CD4-positive, alpha-beta T cell (primary cell): ENCODE measurements at places on chromosomes 5 and 9.

GRCh38 chr5:74296685-74297408 lies 343.7 kb downstream of the ENC1 start:
- DNase-seq = no peak

DNA sequence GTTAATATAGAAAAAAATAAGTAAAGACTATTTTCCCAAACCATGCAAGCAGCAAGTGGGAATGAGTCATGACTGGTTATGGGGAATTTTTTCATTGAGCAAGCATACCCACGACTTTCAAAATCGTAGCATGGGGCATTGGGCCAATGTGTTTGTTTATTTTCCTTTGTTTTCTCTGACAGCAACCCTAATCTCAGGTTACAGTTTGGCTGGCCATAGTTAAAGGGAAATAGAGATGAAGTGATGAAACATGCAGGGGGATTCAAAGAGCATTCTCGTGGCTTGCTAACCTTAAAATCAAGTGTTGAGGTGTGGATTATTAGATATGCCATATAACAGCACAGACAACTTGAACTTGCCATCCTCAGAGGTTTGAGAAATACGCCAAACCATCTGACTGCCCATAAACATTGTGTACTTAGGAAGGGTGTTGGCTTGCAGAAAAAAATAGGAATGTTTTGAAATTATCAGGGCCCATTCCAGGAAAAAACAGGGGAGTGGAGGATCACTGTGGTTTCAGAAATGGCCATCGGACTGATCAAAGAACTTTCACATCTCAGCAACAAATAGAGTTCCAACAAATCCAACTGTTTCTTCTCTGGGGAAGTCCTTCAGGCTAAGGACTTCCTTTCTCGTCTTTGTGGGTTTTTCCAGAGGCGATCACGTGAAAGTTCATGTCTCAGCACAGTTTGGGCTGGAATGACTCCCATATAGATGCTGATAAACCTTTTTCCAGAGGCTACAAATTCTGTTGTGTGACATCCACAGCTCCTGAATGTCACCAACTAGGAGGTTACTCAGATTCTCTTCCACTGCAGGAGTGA lies 259.1 kb downstream of the SYK start:
- no peak for DNase-seq

GRCh38 chr5:77774981-77775789 lies 954 bp downstream of the TBCA start:
- DNase-seq = no peak

- no peak for DNase-seq
Measured at GRCh38 chr9:129406278-129407225, 214.3 kb downstream of the C9orf50 start.

DNA sequence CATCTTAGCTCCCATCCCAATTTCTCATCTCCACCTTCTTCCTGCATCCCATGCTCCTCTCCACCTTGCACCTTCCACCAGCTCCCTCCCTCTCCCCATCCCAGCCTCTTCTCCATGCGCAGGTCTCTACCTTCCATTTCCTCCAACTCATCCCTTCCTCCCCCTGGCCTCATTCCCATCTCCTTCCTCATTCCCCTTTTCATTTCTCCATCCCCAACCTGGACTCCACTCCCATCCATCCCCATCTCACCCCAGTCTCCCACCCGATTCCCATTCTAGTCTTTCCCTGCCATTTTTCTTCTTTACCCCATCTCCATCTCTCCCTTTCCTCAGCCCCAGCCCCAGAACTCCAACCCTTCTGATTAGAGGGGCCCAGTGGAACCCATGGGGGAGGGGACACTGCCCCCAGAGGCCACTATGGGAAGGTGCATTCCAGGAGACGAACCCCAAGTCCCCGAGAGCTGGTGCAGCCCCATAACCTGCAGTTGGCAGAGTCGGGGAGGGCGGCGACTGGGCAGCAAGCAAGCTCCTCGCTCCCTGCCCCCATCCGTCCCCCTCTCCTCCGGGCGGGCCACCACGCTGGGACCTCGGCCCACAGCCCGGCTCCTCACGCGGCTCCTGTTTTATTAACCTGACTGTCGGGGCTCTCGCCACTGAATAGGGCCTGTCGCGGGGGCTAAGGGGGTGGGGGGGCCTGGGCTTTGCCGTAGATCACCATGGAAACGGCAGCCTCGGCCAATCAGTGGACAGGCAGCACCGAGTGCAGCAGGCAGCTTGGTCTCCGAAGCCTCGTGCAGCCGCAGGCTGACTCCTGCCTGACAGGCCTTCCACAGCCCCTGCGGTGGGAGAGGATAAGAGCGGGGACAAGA lies 66.7 kb downstream of the PCDH1 start:
- no peak for DNase-seq

DNA sequence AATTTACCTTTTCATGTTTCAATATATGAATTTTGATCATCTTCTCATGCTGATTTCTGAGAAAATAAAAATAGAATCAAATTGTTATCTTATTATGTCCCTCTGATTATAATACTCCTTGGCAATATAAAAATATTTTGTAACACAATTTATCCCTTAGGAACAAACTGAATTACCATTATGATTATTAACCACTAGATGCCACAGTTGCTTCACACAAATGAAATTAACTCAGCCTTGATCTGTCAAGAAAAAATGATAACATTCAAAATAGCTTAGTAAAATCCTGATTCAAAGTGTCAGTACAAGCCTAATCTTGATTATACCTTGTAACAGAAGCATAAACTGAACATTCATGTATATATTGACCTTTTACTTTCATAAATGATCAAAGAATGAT lies 4.8 kb upstream of the CHSY3 start:
- no peak for DNase-seq

DNA sequence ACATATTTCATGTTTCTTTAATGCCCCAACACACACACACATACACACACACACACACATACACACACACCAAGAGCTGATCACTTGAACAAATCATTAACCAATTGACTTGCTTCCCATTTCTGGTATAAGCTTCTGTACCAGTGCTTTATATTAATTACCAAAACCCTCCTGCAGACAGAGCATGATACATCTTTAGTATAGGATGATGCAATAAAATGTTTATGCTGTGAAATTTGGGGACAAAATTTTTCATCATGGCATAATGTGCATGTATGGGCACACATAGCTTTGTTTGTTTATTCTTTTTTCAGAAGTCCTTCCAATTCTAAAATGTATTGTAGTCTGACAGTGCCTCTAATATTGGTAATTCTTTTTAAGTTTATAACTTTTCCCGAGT lies 34.5 kb downstream of the SLC1A3 start:
- no peak for DNase-seq

DNA sequence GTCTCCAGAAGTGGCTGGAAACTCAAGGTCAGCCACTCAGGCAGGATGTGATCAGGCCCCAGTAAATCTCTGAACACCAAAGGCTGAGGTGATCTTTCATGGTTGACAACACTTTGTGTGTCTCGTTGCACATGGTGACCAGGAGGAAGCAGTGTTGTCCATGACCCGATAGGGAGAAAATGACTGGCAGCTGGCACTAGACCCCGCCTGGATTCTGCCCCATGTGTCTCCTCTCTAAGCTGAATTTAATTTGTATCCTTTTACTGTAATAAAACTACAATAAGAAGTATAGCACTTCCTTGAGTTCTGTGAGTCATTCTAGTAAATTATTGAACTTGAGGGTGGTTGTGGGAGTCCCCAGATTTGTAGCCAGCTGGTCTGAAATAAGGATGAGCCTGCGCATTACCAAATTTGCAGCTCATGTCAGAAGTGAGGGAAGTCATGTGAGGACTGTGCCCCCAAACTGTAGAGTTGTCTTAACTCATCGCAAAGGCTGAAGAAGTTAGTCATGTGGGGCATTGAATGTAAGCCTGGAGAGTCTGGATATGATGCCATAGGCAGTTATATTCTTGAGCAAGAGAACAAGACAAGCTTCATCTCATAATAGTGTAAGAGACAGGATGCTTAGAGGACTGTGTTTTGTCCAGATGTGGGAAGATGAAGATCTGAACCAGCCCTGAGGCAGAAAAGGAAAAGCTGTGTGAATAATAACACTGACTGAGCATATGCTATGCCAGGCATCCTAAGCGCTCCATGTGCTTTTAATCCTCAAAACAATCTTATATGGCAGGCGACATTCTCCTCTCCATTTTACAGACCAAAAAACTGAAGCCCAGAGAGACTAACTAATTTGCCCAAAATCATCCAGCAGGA lies 55.9 kb downstream of the TMEM215 start:
- no peak for DNase-seq

GRCh38 chr9:21856301-21857094 lies 54.1 kb downstream of the MTAP start:
- no peak for DNase-seq

- no peak for DNase-seq
Measured at GRCh38 chr5:67695369-67695768, 498.8 kb upstream of the CD180 start.

DNA sequence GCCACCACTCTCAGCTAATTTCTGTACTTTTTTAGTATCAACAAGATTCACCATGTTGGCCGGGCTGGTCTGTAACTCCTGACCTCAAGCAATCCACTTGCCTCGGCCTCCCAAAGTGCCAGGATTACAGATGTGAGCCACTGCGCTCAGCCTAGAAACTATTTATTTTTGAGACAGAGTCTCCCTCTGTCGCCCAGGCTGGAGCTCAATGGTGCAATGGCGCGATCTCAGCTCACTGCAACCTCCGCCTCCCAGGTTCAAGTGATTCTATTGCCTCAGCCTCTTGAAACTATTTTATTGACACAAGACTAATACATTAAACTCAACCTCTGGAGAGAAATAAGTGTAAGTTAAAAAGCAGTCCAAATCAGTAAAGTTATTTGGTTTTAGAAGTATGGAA lies 34.0 kb downstream of the IL6ST start:
- no peak for DNase-seq

DNA sequence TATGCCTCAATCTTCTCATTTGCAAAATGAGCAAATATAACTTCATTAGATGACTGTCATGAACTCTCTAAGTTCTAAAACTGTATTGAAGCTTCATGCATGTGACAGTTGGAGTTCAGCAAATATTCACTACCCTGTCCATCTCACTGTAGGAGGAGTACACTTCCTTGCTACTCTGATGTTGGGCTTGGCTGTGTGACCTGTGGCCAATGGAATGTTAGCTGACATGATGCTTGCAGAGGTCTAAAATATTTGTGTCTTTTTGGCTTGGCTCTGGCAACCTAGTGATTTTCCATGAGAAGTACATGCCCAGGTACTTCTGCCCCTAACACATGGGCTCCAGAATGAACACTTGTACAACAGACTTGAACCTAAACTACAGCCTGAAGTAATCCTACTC lies 203.1 kb upstream of the ANKH start:
- no peak for DNase-seq

DNA sequence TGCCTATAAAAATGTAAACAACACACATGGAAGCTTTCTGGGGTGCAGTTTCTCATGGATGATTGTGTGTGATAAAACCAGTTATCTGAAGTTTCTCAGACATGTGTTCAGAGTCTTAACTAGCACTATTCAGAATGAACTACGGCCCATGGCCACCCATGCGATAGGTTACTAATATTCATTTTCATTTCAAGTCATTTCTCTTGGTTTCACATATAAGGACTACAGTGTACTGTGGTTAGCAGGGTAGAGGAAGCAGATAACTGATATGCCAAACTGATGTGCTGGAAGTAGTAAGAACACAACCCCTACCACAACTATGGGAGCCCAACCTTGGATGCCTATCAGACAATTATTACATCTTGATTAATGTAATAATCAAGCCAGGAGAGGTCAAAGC lies 372.1 kb downstream of the DTWD2 start:
- no peak for DNase-seq

GRCh38 chr5:67680099-67680498 lies 483.5 kb upstream of the CD180 start:
- DNase-seq = no peak
